ENCODE measurements at places on chromosomes 16 and 17. TPM values are rescaled to one million over a fixed set of nuclear protein-coding genes. Genes with fewer than 3 reads are reported as not detected.

GRCh38 chr17:8898126-8898525, 30.7 kb upstream of the PIK3R6 start:
- DNase-seq = no peak

- DNase-seq = peak; percentile 37
These were observed 7.4 kb downstream of the RNF112 start for GRCh38 chr17:19418251-19418992.

GRCh38 chr16:31382485-31383161, 10.5 kb upstream of the ITGAD start:
- DNase-seq = peak; percentile 64

DNA sequence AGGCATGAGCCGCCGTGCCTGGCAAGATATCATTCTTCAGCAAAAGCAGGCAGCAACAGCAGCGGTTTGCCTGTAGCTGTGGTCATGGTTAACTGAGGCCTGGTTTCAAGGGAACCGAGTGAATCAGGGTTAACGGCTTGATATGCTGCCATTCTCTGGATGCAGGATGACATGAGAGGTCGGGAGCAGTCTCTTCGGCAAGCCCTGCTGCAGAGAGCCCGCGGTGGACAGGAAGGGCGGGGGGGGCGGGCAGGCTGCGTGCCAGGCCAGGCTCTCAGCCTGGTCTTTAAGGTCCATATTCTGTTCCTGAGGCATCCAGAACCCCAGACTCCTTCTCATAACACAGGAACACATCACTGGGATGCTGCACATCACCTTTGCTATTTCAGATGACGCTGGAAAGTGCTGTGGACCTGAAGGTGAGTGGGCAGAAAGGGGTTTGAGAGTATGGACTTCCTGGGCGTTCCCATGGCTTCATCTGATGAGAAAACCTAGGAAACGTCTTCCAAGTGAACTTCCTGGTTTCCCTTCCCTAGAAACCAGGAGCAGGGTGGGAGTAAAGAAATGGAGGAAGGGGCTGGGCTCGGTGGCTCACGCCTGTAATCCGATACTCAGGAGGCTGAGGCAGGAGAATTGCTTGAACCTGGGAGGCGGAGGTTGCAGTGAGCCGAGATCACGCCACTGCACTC, 165.6 kb upstream of the RPH3AL start:
- no peak for DNase-seq

GRCh38 chr16:82360024-82360783, 190.2 kb upstream of the MPHOSPH6 start:
- no peak for DNase-seq

DNA sequence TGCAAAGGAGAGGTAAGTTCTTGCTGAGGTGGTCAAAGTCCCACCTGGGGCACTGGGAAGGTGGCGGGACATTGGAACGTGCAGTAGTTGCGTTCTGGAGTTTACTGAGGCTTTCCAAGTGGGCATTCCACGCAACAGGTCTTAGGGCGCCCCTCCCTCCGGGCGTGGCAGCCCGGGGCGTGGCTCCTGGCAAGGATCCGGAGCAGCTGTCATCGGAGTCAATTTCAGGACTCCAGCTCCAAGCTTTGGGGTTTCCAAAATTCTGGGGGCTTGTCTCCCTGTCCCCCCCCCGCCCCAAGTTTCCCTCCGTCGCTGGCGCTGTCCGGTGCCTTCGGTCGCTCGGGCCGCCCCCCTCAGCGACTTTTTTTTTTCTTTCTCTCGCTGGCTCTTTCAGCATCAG, 43.1 kb upstream of the AMZ2 start:
- DNase-seq = peak; percentile 32

- DNase-seq = no peak
These were observed 34.1 kb downstream of the TLE7 start for GRCh38 chr16:71407731-71408130.

GRCh38 chr16:27383556-27384243, 18.3 kb upstream of the IL21R start:
- peak; percentile 53 for DNase-seq

GRCh38 chr17:37391146-37391545, 15.4 kb downstream of the C17orf78 start:
- DNase-seq = no peak

DNA sequence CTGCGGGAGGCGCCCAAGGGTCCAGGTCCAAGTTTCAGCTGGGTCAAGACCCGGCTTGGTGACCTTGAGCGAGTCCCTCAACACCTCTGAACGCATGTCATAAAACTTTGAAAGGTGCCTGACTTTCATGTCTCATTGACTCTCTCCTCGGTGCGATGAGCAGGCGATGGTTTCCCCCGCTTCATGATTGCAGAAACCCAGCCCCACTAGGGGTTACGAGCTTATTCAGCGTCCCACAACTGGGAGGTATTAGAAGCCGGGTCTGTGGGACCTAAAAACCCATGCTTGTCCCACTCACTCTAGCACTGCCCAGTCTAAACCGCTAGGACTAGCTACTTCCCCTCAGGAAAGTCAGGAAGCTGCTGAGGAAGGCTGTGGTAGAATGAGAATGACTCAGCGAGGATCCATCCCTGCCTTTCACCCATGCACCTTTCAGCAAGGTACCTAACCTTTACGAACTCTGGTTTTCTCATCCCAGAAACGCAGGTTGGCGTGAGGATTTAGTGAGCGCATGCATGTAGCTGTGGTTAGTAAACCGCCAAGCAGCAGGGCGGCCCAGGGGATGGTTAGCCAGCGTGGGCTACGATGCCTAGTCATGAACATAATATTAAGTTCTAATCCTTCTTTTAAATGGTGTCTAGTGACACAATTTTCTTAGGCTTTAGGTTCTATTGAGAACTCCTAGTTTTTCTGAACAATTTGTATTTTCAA, 26.2 kb upstream of the RFFL start:
- DNase-seq = no peak

DNA sequence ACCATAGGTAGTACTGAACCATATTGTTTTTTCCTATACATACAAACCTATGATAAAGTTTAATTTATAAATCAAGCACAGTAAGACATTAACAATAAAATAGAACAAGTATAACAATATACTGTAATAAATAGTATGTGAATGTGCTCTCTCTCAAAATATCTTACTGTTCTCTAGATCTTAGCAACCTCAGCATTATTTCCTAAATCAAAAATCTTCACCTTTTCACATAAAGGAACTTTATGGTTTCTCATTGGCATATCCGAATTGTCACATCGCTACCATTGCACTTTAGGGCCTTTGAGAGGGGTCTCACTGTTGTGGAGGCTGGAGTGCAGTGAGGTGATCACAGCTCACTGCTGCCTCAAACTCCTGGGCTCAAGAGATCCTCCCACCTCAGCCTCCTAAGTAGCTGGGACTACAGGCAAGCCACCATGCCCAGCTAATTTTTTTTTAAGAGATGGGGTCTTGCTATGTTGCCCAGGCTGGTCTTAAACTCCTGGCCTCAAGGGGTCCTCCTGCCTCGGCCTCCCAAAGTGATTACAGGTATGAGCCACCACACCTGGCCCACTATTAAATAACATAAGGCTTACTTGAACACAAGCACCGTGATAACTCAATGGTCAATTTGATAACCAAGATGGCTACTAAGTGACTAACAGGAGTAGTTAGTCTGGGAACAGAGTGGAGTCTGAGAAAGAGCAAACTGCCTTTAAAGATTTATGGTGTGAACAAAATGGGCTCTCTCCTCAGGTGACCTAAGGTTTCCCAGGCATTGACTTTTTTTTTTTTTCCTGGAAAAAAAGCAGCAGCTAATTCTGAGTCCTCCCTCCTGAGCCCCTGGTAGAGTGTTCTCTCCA, 2.9 kb upstream of the TMEM97 start:
- no peak for DNase-seq

- DNase-seq = no peak
These were observed 48.0 kb downstream of the SRL start for GRCh38 chr16:4193920-4194319.

ST6GALNAC2 gene
- 5.1 TPM for total RNA-seq

GRCh38 chr16:55059146-55059545, 128.5 kb downstream of the IRX5 start:
- no peak for DNase-seq

Measured in left cardiac atrium (tissue), 4 donors.